Spleen (tissue), 13 donors: ENCODE measurements at places on chromosomes 7 and 10. TPM values are rescaled to one million over a fixed set of nuclear protein-coding genes. Genes with fewer than 3 reads are reported as not detected.
A peak's percentile ranks its signal among the peaks of the same experiment; 100 is the strongest.

OPALIN gene
- not detected for total RNA-seq

CH25H gene
- total RNA-seq = 0.97 TPM

SLC26A3 gene
- total RNA-seq = not detected

DNA sequence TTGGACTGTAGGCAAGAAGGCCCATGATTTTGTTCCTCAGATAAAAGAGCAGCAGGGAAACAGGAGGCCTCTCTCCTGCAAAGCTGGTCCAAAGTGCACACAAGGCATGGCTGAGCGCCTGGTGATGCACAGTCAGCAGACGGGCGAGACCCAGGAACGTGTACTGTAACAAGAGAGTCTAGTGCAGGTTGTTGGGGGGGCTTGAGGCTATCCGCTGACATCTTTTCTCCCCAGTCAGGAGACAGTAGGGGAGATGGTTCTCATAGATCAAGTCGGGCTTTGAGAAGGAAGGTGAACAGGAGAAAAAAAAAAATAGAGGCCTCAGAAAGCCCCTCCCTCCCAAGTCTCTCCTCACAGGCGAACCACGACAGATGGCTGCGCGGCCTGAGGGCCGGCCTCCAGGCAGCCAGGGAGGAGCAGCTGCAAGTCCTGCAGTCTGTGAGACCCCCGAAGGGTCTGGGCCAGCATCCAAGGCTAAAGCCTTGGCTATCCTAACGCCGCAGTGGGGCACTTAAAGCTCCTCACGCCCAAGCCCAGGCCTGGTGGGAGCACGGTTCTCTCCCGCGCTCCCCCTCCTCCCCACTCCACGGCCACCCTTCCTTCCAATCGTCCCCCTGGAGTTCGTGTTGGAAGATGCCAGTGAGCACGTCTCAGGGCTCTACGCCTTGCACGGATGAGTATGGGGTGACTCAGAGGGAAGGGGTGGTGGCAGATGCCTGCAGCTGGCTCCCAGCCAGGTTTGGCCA, 68.3 kb downstream of the PRKAG2 start:
- peak; percentile 32 for DNase-seq

DNA sequence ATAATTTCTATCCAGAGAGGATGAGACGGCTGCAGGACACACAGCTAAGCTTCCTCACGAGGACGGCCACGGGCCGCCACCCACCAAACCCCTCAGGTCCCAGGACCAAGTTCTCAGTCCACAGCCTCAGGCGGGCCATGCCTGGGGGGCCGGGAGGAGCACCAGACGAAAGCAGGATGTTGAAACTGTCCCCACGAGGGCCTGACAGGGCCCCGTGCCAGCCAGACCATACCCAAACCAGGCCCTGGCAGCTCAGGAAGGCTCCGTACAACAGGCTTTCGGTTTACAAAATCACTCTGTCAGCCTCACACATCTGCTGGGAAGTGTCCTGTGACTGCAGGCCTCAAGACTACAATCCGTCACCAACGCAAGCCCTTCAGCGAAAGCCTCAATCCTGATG, 14.5 kb downstream of the TUBGCP2 start:
- DNase-seq = peak; percentile 76

- no peak for DNase-seq
These were observed 15.9 kb downstream of the HYCC1 start for GRCh38 chr7:22997871-22998518.

- no peak for DNase-seq
These were observed 471 bp downstream of the MGMT start for GRCh38 chr10:129467359-129468064.

GRCh38 chr7:117872561-117873309, 506 bp downstream of the CTTNBP2 start:
- DNase-seq = no peak

- DNase-seq = peak; percentile 77
These were observed at the start of gene AMPH for GRCh38 chr7:38630720-38631673. Gene AMPH, minus strand, starts transcription at chr7:38631373. Its CDS starts 22 bp downstream, at chr7:38631351.

GRCh38 chr10:35387768-35388167, 51.5 kb downstream of the CCNY start:
- no peak for DNase-seq

DNA sequence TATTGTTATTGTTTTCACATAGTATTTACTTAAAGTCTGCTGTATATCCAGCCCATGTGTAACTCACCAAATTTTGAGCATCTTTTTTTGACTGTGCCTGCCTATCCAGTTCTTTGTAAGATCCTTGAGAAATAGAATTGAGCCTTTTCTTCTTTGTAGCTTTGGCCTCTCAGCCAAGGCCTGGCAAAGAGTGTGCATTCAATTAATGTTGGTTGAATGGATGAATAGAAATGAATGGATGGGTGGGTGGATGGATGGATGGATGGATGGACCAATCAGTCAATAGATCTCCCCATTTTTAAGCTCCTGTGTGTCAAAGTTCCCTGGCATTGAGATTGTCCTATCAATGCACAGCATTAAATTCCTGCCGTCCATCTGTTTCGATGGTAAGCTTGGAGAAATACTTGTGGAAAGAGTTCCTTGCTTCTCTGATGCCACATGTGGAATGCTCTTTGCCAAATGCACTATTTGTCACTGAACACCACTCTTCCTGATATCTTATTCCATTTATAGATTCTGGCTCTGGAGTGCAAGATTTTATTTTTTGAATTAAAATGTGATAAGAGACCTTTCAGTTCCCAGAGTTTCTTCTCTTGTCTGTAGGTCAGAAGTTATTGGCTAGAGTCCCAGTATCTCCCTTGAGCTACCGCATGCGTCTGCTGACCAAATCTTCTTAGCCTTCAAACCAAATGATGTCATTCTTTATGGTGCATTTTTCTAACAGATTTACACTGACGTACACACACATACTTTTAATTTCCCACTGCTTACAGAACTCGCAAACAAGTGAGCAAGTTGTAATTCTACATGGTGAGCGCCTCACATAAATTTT, 20.7 kb upstream of the ADRB1 start:
- DNase-seq = no peak
